CD4-positive, alpha-beta T cell treated with Interleukin-15 for 1 hour (primary cell): ENCODE measurements at places on chromosomes 2 and 18.

DNA sequence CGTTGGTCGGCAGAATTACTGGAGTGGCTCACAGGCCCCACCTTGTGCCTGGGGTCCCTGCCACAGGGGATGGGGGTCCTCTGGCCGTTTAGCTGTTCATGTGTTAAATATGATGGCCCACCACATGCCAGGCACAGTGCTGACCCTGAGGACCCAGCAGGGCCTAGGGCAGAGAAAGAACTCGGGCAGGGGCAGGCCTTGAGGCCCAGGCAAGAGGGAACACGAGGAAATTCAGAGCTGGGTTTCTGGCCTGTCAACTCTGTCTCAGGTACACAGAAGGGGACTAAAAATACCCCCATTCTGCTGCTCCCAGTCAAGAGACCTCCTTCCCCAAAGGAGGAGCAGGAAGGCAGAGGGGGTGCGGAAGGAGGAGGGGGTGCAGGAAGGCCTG lies 66.2 kb downstream of the DNMT3A start:
- DNase-seq, result no peak

DNA sequence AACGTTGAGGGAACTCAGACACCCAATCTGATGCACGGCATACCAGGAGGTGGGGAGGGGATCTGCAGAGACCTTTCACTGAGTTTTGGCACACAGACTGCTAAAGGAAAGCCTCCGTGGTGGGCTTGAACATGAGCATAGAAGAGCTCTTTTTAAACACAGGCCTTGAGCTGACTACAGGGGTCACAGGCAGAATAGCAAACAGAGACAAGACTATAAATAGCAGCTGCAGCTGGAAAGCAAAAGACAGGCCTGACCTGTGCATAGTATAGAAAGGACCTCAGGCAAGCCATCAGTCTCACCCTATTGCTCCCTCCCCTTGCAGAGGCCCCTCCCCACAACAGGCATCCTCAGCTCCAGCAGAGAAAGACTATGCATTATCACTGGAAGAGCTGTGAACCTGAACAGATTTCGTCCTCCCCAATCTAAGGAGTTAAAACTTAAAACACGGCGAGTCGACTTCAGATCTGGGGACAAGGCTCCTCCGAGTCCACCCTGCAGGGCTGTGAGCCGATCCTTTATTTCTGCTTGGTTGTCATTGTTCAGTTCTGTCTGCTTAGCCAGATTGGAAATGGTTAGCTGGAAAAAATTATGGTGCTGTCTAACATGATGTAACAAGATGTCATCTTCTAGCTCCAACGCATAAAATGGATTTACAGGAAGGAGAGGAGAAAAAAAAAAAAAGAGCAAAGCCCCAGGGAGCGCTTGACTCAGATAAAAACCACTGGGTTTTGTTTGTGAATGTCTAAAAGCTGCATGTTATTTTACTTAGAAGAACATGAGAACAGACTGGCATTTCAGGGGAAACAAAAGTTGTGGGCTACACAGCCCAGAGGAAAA lies 25.2 kb upstream of the LCLAT1 start:
- DNase-seq, result peak; percentile 31

GRCh38 chr2:240151477-240152031 lies 11.1 kb upstream of the OTOS start:
- no peak for DNase-seq

DNA sequence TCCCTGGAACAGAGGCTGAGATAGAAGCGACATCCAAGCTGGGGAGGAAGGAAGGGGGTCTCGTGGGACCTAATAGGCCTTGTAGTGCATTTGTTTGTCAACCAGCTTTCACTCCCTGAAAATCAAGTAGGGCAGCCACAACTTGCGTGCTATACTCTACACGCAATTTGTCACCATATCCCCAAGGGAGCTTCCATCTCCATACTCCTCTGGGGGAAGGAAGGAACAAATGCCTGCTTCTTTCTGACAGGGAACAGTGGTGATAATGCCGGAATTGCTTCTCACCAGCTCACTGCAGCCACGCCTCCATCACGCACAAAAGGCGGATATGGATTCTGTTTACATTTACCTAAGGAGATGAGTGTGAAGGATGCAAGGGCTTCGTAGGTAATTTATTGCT lies 213.4 kb downstream of the TMEM163 start:
- no peak for DNase-seq

DNA sequence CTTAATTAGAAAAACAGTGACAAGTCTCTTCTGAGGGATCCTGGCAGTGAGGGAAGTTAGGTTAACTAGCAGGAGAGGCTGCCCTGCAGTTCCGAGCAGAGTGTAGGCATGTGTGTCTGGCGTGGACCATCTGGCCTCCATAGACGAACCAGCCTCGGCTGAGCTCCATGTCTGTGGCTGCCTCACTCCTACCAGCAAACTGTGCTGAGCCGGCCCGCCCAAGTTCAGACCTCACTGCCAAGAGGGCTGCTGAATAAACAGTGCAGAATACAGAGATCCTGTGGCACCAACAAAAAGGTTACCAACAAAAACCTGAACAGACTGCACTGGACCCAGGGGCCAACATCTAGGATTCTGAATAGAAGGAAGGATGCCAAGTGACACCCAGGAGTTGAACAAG lies 27.3 kb downstream of the INO80C start:
- no peak for DNase-seq

GRCh38 chr2:148614322-148615049 lies 30.1 kb upstream of the EPC2 start:
- no peak for DNase-seq

GRCh38 chr18:77067291-77068061 lies 65.1 kb downstream of the MBP start:
- DNase-seq, result peak; percentile 85

- DNase-seq, result no peak
These were observed 555.6 kb upstream of the ZEB2 start for GRCh38 chr2:145075454-145076062.

DNA sequence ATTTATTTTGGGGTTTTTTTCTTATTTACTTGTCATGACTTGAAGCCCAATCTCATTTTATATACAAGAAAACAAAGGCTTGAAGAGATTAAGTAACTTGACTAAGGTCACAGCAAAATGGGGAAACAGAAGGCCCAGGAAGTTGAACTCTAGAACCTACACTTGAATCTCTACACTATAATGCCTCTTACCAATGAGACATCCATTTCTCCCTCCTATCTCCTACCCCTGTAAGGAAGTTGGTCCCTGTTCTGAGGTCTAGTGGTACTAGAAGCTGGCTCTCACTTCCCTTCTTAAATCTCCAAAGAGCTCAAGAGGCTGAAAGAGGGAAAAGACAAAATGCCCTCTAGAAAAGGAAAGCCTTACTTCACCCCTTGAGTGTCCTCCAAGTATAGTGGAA lies 25.5 kb upstream of the IHH start:
- no peak for DNase-seq

DNA sequence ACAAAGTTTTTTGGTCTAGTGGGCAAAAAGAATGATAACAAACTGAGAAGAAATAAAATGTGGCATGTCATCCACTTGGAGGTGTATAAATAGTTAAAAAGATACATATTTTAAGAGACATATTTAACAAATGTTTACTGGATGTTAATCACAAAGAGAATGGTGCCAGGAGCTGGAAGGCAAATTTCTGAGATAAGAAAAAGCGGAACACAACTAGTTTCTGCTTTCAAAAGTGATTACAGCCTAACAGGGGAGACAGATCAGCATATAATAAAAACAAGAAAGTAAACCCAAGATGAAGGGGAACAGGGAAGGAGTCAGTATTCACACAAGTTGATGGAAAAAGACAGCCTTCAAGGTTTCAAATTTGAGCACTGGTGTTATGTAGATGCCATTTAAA lies 91.3 kb downstream of the OLA1 start:
- no peak for DNase-seq

DNA sequence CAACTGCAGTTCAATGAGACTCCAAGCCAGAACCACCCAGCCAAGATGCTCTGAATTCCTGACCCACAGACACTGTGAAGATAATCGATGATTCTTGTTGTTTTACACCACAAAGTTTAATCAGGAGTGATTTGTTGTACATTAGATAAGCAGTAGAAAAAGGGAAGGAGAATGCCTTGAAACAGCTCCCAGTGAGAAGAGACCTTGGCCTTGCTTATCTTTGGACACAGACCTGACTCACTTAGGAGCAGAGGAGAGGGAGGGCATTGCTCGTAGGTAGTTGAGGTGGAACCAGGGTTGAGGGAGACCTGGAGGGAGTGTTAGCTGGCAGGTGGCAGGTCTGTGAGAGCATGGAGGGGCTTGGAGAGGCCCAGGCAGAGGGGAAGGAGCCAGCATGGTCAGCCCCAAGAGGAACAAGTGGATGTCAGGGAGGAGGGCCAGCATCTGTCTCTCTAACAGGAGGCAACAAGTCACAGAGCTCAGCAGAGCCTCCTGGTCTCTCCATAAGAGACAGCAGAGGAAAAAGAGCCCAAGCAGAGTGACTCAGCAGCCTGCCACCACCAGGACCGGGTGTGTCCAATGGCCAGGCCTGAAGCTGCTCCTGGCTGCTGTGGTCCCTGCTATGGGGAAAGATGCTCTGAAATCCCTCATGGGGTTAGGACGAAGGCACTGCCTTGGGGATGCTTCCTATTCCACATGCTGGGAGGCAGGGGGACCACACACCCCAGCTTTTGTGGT lies 161.6 kb upstream of the CAPN13 start:
- DNase-seq, result no peak

- no peak for DNase-seq
These were observed 6.3 kb upstream of the HS6ST1 start for GRCh38 chr2:128324897-128325410.

GRCh38 chr18:9416563-9417072 lies 58.7 kb upstream of the RALBP1 start:
- DNase-seq, result no peak
